ENCODE measurements at places on chromosomes 13 and 19.

GRCh38 chr19:55283548-55284377, at the start of gene BRSK1:
Gene BRSK1 (plus strand): TSS chr19:55283997. CDS start chr19:55284443, 446 bp downstream.
- DNase-seq: peak; percentile 13

DNA sequence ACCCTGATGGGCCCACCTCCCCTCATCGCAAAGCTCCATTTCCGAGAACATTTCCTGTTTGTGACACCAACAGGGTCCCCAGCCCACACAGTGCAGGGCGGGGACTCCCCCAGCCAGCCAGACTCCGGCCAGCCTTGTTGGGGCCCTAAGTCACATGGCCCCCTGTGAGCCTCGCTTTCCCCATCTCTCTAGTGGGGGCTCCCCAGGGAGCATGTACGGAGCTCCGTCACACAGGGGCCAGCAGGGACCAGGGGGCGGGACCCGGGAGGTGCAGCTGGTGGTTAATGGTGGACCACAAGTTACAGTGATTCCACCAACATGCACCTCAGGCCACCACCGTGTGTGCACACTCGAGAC, 1.7 kb downstream of the TBXA2R start:
- DNase-seq: no peak

GRCh38 chr19:52200044-52200443, 10.2 kb downstream of the PPP2R1A start:
- DNase-seq: no peak

DNA sequence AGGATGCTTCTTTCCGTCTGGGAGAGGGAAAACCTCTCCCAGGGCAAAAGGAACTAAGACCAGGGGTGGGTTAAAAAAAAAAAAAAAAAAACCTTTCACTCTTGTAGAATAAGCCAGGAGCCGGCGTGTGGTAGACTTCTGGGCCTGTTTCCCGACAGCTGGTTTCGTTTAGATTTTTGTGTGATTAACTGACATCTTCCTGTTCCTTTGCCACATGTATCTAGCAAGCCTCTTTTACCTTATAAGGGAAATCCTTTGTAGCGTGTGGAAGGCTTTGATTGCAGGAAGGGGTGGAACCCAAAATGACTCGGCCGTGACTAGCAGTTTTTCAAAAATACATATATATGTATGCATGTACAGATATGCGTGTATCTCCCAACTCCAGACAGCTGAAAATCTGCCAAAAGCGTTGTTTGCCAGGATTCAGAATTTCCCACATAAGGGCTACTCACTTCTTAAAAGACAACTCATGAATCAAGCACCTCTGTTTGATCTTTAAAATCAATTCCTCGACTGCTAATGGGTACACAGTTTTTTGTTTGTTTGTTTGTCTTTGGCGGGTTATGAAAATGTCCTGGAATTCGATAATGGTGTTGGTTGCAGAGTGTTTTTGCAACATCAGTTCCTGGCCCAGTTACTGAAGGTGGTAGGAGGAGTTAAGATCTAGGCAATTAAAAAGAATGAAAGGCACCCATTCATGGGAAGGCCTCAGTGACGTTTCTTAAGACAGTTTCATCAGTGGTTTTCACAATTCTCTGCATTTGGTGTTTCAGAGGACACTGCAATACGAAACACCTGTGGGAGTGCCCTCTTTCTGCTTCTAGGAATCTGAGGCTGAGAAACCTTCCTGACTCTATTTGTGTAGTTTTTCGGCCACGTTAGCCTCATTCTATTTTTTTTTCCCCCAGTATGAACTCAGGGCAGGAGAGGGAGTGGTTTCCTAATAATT, 2.7 kb downstream of the TPM4 start:
- DNase-seq: peak; percentile 41

GRCh38 chr19:49098795-49099194, 13.5 kb downstream of the SNRNP70 start:
- no peak for DNase-seq

- DNase-seq: no peak
Measured at GRCh38 chr19:16185768-16186123, 536 bp downstream of the FAM32A start.
